HEK293T (cell line): ENCODE measurements at places on chromosomes 6 and 20.

GRCh38 chr6:139112146-139112545, 22.7 kb upstream of the HECA start:
- no peak for DNase-seq

DNA sequence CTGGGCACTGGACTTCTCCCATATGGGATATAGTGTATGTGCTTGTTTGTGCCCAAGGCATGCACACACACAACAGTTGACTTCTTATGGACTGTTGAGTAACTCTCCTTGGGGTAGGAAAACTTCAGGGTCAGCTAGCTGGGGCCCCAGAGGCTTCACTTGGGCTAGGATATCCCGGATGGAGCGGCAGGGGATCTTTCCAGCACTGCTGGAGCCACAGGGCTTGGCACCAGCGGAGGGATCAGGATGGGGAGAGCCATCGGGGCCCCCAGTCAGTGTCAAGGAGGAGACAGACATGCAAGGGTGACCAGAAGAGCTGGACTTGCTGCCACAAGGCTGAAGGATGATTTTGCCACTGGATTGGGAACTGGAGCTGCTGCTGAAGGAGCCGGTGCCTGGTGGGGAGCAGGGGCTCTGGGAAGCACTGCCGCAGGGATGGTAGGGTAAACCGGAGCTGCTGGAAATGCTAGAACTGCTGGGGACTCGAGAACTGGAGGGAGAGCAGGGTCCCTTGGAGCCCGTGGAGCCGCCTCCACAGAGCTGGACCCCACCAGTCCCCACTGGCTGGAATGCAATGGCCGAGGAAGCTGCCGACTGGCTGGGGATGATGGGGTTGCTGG, 1.5 kb downstream of the PSORS1C1 start:
- no peak for DNase-seq

DNA sequence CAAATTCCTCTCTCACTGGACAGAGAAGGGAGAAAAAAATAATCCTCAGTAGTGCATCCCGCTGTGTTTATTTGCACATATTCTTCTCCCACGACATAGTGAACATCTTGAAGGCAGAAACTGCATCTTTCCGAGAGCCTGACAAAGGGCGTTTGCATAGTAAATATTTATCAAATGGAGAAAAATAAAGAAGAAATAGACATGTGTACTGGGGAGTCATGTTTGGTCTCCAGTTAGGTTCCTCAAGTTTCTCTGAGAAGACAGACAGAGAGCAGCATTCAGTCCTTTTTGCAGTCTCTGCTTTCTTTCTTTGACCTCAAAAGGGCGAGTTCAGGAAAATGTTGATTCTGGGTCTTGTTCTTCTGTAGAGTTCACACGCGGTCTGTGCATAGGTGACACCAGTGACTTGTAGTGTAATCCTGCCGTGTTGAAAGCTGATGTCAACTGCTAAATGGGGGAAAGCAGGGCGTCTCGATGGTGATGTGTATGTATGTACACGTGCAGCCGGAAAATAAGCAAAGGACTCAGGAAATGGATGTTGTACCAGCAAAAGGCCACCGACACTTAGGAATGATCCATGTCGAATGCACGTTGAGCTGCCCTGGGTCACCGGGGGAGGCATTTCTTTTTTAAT, 285.6 kb downstream of the ZNF217 start:
- no peak for DNase-seq

DNA sequence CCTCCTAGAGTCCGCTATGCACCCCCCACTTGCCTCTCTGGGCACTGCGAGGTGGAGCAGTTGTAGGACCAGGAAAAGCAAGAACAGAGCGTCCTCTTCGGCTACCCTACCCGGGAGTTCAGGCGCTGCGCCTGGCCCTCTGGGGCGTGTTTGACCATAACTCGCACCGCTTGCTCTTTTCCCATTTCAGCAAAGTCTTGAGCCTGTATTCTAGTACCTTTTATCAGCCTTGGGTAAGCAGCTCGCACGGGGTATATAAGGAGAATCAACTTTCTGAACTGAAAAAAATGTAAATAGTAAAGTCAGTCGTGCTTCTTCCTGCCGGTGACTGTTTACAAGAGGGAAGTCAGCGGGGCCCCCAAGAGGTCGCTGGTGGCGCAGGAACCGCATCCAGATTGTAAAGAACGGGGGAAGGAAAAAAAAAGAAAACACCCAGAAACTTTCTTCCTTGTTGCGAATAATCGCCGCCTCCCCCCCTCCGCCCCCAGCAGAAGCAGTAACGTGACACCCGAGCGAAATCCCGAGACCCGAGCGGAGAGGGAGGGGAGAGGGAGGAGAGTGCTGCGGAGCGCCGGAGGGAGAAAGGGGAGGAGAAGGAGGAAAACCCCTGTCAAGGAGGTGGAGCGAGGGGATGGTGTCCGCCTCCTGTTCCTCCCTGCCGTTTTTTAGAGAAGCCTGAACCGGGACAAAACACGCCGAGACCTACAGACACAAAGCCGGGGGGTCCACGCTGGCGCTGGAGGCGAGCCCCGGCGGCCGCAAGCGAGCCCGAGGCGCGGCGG, at the start of gene UST:
Gene UST, plus strand, starts transcription at position 668 of the 782 bp plus-strand sequence. CDS start 401 bp downstream, outside the sequence.
- peak; percentile 82 for DNase-seq

- DNase-seq = no peak
Measured at GRCh38 chr6:13838616-13839015, 24.3 kb upstream of the MCUR1 start.

DNA sequence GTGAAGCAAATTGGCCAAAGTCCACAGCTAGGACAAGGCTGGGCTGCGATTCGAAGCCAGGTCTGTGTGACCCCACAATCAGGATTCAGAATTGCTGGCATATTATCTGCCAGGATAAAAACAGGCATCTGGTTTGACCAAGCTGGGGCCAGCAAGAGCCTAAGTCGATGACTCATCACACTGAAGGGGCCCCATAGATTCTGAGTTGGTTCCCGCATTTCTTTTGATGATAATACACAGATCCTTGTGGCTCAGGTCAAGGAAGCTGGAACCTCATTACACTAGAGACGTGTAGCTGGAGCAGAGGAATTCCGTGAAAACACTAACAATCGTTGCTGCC, 6.5 kb downstream of the KCNB1 start:
- DNase-seq = no peak
